ENCODE measurements at places on chromosomes 4 and X.

DNA sequence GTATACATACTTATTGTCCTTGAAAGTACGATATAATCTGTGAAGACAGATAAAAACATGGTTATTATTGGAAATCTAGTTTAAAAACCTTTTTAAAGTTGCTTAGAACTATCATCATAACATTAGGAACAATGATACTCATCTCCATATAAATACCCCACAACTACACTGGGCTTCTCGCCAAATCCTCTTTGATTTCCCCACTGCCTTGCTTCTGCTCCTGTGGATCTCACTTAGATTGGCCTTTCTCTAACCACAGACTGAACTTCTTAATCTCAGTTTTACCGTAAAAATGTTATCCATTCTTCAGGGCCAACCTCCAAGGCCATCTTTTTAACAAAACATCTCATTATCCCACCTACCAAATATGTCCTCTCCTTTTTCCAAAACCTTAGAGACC lies 77.6 kb downstream of the PRKG2 start:
- no peak for DNase-seq

GRCh38 chrX:134431894-134432293 lies 28.1 kb upstream of the HPRT1 start:
- no peak for DNase-seq

- DNase-seq = no peak
Measured at GRCh38 chr4:91935217-91935616, 368.5 kb upstream of the GRID2 start.

DNA sequence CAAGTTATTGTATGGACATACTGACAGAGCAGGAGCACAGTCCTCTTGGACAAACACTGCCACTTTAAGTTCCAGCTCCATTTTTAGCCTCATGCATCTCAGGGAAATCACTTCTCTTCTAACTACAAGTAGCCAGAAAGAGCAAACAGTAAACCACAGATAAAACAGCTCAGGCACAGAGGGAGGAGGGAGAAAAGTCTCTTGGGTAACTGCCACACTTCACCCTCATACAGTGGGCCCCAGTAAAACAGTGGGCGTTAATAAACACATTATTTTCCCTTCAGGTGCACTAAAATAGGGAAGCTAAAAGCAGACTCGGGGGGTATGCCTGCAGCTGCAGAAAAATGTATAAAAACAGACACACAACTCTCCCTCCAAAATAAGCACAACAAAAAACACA lies 21.6 kb downstream of the CD38 start:
- no peak for DNase-seq

DNA sequence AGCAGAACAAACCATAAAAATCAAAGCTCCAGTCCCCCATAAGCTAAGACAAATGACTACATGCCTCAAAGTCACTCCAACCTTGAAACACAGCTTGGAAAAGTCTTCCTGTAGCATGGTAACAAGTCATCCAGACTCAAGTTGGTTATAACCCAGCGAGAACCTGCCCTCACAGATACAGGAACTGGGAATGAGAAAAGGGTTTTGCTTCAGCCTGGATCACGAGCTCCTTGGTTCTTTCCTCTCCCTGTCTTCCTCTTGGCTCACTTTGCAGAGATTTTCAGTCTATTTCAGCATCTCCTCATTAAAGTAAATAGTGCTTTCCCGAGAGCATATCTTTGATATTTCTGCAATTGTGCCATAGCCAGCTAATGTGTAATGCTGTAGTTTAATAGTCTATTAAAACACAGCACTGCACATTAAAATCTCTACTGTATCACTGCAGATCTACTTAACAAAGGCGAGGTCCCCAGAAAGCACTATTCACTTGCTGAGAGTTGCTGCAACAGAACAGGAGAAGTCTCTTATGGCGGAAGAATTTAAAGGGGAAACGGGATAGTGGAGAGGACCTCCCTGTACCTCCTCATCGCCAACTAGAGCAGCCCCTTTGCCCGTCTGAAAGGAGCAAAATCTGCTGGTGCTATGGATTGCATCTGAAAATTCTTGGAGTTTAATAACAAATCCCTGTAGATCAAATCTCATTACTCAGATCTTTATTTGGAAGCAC lies 249.3 kb upstream of the GATB start:
- DNase-seq = no peak

GRCh38 chrX:114619874-114620273 lies 36.0 kb downstream of the HTR2C start:
- no peak for DNase-seq

DNA sequence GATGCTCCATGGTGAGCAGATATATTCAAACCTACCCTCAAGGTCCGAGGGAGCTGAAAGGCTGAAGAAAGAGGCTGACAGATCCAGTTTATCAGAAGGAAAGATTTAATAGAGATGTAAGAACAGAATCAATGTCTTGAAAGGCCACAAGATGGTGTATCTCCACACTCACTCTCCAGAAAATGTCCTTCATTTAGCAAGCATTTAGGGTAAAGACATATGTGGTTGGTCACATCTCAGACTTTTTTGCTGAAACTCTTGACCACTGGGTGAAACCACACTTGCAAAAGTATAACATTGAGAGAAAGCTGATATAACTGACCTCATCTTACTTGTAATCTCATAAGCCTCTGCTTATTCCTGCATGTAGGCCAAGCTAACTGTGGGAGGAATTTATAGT lies 745.8 kb upstream of the GALNTL6 start:
- no peak for DNase-seq

DNA sequence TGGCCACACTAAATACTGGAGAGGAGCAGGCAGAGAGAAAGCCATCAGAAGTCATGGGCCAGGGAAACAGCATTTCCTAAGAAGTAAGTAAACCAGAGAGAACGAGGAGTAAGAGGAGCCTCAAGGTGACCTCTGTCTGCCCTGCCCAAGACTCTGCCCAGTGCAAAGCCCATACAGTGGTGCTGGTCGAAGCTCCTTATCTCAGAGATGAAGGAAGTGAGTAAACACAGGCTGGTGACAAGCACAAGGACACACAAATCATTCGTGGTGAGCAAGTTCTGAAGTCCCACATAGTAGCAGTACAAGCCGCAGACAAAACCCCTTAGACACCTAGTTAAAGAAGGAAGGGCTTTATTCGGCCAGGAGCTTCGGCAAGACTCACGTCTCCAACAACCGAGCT lies 62.7 kb downstream of the DCTD start:
- no peak for DNase-seq

- peak; percentile 65 for DNase-seq
Measured at GRCh38 chrX:129781134-129781672, 1.5 kb downstream of the SASH3 start.

- no peak for DNase-seq
Measured at GRCh38 chrX:42117318-42117717, 194.0 kb upstream of the CASK start.

- no peak for DNase-seq
Measured at GRCh38 chr4:168955674-168956073, 54.4 kb downstream of the CBR4 start.

DNA sequence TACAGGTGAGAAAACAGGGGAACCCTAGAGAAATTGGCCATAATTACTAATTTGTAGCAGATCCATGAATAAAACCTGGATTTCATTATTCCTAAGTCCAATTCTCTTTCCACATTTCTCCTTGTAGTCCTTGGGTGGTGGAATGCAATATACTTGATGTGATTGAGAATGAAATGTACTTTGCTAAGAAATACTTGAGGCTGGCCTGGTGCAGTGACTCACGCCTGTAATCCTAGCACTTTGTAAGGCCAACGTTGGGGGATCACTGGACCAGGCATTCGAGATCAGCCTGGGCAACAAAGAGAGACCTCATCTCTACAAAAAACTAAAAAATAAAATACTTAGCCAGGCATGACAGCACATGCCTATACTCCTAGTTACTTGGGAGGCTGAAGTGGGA lies 15.9 kb downstream of the TMEM184C start:
- DNase-seq = no peak

- DNase-seq = no peak
Measured at GRCh38 chr4:102586644-102587021, 85.5 kb downstream of the NFKB1 start.

GRCh38 chr4:176953021-176953420 lies 160.3 kb upstream of the VEGFC start:
- DNase-seq = no peak

DNA sequence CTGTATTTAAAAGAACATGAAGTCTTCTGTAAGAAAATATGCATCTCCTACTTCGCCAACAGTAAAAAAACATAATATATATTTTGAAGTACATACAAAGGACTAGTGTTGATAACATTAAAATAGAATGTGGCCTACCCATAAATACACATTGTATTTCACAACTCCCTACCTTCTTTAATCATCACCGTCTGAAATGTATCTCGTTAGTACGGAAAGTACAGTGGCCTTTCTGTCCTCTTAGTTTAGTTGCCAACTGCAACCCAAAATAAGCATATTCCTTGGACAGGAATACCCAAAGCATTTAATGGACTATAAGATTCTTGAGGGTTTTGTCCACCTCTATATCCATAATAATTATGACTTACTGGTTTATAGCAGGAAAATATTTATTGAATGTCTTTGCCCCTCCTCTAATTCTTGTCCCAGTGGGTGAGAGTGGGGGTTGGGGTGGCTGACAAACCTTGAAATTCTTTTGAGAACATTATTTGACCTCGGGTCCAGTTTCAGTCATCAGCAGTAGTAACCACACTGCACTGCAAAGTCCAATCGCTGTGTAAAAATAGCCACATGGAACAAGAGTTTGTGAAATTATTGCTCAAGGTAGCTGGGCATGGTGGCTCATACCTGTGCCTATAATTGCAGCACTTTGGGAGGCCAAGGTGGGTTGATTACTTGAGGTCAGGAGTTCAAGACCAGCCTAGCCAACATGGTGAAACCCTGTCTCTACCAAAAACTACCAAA lies 474.5 kb downstream of the KLHL13 start:
- no peak for DNase-seq

DNA sequence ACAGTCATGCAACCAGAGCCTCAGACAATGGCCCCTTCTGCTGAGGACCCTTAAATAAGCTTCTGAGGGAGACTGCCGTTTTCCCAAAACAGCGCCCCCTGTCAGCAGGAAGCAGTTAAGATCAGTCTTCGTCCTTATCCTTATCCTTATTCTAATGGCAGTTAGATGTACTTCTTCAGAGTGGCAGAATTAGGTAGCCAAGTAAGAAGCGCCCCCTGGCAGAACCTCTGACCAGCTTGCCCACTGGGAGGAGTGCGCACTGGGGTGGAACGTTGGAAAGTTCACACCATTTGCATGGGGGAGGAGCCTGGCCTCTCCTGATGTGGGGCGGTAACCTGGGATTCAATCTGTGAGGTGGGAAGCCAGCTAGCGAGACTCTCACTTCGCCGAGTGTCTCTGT lies 133.6 kb upstream of the QRFPR start:
- DNase-seq = no peak

GRCh38 chr4:10120943-10121567 lies 4.5 kb upstream of the WDR1 start:
- DNase-seq = no peak

DNA sequence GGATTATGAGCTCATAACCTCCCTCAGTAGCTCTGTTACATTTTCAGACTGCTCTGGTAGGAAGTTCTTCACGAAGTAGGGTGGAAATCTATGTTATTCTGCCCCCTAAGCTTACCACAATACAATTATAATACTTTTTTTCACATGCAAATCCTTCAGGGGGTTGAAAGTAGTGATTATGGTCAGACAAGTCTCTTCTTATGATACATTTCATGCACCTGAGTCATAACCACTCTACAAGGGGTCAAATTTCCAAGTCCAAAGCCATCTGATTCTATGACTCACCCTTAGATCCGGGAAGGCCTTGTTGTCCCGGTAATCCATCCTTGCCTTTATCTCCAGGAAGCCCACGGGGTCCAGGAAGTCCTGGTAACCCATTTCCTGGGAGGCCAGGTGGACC lies 95.2 kb downstream of the ATG4A start:
- no peak for DNase-seq

GRCh38 chr4:48976041-48976440 lies 10.0 kb upstream of the CWH43 start:
- no peak for DNase-seq

DNA sequence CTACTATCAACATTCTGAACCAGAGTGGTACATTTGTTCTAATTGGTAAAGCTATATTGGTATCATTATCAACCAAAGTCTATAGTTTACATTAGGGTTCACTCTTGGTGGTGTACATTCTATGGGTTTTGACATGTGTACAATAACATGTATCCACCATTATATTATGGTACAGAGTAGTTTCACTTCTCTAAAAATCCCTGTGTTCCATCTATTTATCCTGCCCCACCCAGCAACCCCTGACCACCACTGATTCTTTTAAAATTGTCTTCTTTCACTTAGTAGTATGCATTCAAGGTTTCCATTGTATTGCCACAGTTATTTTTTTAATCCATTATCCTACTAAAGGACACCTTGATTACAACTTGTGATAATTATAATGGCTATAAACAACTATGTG lies 15.3 kb upstream of the TMPRSS11D start:
- no peak for DNase-seq

DNA sequence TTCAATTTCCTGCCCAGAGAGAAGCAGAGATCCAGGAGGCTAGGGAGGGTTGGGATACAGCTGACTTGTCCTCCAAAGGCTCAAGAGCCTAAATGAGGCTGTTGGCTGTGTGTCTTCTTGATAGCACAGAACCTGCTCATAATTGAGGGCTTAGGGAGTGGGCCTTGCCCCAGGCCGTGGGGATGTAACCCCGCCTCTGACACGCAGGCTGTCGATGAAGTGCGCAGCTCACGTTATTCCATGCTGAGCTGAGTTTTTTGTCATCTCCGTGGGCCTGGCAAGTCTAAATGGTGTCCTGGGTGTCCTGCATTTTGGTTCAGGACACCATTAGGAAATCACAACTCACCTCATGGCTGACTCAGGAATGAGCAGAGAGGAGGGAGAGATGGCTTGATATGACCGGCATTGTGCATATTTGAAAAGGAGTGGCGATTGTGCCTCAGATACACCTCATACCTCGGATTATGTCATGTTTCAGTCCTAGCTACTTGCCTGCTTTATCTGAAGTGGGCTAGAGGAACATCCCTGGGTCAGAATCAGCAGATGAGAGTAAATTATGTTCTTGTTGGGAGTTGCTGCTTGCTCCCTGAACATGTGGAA lies 43.7 kb downstream of the FHDC1 start:
- DNase-seq = no peak

DNA sequence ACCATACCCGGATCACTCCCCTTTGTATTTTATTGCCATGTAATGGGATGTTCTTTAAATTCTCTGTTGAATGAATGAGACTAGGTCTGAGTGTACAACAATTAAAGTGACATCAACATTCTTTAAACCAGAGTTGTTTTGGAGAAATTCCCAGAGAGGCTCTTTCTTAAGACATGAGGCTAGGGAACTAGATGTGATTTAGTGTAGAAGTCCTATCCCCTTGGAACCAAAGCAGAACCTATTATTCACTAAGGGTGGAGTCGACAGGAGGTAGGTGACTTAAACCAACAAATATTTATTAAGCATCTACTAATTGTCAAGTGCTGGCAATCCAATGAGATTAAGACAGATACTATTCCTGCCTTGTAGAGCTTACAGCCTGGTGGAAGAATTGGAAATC lies 1.7 kb downstream of the EIF1AX start:
- no peak for DNase-seq

DNA sequence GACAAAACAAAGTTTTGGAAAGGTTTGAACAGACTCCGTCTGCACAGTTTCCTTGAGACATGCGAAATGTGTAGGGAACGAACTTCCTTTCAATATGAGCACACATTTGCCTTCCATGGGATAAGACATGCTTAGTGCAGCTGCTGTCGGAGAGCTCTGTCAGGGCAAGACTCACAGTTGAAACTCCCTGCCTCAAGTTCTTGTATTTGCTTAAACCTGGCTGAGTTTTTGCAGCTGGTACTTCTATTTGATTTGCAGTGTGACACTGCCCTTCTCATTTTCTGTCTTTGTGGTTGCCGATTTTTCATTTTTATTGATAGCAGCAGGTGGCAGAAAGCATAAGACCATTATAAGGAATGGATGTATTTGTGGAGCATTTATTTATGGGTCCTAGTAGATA lies 18.2 kb upstream of the RHOH start:
- no peak for DNase-seq
